ENCODE measurements at places on chromosomes 12 and 14. TPM values are rescaled to one million over a fixed set of nuclear protein-coding genes. Genes with fewer than 3 reads are reported as not detected.

Gene TGFB3
- 17.0 TPM for total RNA-seq

Gene AKAP5
- total RNA-seq, result 0.16 TPM

Gene CACNB3
- total RNA-seq, result 5.3 TPM

Gene BEST3
- 0.43 TPM for total RNA-seq

Gene NOXRED1
- total RNA-seq, result not detected

Gene LHX5
- not detected for total RNA-seq

Gene TAS2R46
- not detected for total RNA-seq

Gene SOAT2
- 0.27 TPM for total RNA-seq

Gene PARPBP
- total RNA-seq, result 0.25 TPM

Gene PLCZ1
- not detected for total RNA-seq

Gene SRGAP1
- total RNA-seq, result 4.5 TPM

Gene NANOG
- total RNA-seq, result not detected

Gene DAZAP2
- 190 TPM for total RNA-seq

Gene MYO1H
- total RNA-seq, result 0.21 TPM

Gene NAV3
- 9.5 TPM for total RNA-seq

Gene GPR137C
- total RNA-seq, result 0.99 TPM

Gene MFAP5
- total RNA-seq, result 137 TPM

Gene PDE3A
- total RNA-seq, result 175 TPM
